ENCODE measurements at places on chromosomes 5 and 9.
A peak's percentile ranks its signal among the peaks of the same experiment; 100 is the strongest.

DNA sequence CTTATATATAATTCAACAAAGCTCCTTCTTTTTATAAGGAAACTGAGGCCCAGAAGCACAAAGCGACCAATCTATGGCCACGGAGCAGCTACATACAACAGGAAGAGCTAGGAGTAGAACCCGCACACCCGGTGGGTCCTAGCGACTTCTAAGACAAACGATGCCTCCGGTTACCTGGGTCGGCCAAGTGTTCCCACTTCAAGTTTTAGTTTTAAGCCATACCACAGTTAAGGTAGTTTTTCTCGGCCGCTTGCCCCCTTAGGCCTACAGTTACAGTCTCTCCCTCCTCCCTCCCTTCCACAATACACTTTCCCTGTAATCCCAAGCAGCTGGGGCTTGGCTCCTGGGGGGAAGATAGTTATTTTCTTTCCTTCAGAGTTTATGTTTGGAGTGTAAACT lies 533 bp downstream of the SREK1IP1 start:
- DNase-seq = peak; percentile 3

DNA sequence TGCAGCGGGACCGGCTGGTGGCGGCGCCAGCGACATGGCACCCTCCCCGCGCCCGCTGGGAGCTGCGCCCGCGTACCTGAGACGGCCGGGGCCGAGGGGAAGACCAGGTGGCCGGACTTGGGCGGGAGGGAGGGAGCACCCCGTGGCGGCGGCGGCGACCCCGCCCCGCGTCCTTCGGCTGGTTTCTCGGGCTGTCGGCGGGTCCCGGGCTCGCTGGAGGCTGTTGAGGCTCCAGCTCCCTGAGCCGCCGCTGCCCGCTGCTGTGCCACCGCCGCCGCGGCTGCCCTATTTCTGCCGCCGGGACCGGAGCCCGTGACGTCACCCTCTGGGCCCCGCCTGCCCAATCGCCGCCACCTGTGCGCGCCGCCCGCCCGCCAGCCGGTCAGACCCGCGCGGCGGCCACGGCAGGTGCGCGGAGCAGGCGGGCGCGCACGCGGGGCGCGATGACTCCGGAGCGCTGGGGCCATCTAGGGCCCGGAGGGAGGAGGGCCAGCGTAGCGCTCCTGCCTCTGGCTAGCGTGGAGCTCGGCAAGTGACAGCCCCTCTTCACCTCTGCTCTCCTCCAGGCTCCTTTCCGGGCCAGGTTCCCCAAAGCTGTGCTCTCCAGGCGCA lies at the start of gene FSTL4:
TSS of gene FSTL4 (minus strand) at position 293 of the 612 bp plus-strand sequence.
- peak; percentile 7 for DNase-seq

DNA sequence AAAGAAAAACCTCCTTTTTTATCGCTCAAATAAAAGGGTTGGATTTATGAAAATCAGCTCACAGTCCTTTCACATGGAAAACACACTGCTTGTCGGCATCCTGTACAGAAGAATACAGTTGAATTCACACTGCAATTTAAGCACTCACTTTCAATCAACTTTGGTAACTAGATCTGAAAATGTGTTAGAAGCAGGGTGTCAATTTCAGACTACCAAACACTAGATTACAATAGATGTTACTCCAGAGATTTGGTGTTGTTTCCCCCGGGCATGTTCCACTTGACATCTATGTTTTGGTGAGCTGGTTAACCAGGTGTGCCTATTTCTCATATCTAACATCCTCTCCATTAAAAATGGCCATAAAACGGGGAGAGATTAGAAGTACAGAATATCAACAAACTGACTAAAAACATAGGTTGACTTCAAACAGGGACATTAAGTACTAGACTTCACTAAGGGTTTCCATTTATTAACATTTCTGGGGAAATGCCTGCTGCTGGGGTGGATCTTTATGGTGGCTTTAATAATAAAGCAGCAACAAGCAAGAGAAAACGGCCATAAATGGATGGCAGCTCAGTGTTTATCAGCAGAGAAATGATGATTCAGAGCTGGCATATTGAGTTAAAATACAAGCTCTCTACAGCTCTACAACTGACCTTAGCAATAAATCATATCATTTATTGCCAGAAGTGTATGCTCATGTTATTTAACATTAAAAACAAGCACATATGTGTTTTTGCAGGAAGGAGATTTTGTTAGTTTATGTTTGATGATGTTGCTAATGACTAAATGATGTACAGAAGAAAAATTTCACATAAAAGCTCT lies 158.8 kb downstream of the SLF1 start:
- no peak for DNase-seq

DNA sequence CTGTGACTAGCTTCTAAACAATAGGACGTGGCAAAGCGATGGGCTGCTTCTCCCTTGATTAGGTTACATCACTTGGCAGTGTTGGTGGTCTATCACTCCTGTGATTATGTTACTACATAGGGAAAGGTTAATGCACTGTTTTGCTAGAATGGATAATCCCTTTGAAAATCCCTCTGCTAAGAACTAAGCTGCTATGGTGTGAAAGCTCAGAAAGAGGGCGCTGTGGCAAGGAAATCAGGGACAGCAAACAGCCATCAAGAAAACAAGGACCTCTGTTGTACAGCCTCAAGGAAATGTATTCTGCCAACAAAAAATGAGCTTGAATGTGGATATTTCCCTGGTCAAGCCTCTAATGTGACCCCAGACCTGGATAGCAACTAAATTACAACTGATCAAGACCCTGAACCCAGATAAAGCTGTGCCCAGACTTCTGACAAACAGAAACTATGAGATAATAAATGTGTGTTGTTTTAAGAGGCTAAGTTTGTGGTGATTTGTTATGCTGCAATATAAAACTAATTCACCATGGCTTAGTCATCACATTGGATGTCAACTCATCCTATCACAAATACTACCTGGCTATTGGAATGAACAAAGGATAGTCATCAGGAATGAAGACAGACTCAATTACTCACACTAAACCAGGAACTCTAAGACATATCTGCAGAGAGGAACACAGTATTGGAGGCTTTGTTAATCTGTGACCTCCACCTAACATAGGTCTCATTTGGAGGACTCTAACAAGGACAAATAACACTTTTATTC lies 1215.9 kb downstream of the EFNA5 start:
- DNase-seq = no peak

- no peak for DNase-seq
These were observed 119.1 kb downstream of the C9orf50 start for GRCh38 chr9:129501771-129502319.

DNA sequence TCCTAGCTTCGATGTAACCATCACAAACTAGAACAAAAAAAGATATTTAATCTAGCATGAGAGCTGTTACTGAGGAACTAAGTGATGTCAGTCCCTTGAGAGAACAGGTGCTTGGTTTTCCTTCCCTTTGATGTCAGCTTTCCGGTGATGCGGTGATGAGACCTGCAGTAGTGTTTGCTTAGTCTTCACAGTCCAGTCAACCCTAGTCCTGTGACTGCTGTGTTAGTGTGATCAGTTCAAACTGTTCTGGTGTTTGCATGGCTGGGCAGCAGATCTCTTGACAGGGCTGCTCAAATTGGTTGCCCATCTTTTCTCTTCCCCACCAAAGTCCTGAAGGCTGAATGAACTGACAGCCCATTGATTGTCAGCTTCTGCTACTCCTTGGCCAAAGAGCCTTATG lies 608.6 kb upstream of the DAB2 start:
- no peak for DNase-seq

- no peak for DNase-seq
These were observed 145.7 kb upstream of the SNX2 start for GRCh38 chr5:122629121-122629677.

GRCh38 chr9:2087500-2088313 lies 72.6 kb downstream of the SMARCA2 start:
- DNase-seq = peak; percentile 30

- no peak for DNase-seq
These were observed 2.2 kb downstream of the C5orf46 start for GRCh38 chr5:147904110-147904509.

DNA sequence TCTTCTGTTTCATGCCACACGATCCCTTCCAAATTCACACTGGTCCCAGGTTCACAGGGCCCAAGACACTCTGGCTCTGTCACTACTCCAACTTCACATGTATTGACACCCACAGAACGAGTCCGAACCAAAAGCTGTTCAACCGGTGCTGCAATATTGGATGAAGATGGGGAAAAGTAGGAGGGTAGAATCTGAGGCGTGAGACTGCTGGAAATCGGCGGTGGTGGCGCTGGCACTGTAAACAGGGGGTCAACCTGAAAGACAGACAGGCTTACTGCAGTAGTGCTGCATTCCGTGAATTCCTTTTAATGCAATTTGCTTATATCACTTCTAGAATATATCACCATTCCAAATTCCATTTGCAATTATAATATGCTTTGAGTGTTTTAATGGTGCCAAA lies 45.4 kb downstream of the ZNF608 start:
- DNase-seq = no peak

DNA sequence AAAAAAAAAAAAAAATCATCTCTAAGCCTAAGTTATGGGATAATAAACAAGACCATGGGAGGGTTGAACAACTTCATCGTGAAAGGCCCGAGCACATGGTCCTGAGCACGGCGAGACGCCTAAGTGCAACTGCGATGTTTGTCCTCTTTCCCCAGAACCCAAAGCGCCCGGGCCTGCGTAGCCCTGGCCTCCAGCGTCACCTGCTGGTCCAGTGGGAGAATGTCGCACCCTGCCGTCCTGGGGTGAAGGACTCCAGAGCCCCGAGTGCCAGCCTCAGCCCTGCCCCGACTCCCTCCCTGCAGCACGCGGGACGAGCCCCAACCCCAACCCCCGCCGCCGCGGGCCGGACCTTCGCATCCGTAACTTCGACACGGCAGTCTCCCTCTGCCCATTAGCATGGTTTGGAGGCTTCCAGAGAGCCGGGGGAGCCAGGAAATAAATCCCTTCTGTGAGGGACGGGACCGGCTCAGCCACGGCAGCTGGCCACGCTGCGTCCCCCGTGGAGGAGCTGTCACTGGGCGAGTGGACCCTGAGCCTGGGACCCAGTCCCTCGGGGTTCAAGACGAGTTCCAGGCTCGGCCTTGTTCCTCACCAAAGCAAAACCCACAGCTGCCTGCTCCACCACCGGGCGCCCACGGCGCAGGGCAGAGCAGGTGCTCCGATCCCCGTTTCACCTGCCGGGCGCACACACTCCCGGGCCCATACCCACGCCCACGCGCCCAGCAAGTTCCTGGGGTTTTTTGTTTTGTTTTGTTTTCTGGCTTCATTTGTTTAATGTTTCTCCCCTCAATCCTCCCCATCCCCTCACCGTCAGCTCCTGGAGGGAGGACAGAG lies 132.5 kb upstream of the HAND1 start:
- DNase-seq = peak; percentile 33

DNA sequence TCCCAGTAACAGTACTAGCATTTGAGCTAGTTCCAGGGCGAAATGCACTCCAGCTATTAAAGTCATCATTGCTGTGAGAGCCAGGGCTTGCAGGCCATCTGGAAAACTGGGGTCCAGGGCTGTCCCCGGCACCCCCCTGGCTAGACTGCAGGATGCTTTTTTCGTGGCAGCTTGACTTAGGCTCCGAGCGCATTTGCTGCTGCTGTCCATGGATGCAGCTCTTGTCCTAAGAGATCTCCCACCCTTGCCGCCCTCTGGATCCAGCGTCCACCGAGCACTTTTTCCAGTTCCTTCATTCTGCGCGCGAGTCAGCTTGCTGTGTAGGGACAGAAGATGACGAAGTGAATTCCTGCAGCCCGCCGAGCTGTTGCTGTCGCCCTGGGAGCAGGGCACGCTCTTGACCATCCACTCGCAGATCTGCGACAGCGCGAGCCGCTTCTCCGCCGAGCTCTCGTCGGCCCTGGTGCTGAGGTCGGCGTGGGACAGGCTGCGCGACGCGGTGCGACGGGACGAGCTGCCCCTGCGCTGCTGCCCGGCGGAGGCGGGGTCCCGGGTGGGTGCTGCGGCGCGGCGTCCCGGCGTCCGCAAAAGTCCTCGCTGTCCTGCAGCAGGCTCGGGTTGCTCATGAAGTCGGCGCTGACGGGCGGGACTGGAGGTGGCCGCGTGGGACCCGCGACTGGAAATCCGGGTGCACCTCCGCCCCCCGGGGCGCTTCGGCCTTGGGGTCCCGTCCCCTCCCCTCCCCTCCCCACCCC lies 30.7 kb downstream of the OR2V1 start:
- no peak for DNase-seq

- no peak for DNase-seq
These were observed 118.6 kb upstream of the COL5A1 start for GRCh38 chr9:134522976-134523375.

DNA sequence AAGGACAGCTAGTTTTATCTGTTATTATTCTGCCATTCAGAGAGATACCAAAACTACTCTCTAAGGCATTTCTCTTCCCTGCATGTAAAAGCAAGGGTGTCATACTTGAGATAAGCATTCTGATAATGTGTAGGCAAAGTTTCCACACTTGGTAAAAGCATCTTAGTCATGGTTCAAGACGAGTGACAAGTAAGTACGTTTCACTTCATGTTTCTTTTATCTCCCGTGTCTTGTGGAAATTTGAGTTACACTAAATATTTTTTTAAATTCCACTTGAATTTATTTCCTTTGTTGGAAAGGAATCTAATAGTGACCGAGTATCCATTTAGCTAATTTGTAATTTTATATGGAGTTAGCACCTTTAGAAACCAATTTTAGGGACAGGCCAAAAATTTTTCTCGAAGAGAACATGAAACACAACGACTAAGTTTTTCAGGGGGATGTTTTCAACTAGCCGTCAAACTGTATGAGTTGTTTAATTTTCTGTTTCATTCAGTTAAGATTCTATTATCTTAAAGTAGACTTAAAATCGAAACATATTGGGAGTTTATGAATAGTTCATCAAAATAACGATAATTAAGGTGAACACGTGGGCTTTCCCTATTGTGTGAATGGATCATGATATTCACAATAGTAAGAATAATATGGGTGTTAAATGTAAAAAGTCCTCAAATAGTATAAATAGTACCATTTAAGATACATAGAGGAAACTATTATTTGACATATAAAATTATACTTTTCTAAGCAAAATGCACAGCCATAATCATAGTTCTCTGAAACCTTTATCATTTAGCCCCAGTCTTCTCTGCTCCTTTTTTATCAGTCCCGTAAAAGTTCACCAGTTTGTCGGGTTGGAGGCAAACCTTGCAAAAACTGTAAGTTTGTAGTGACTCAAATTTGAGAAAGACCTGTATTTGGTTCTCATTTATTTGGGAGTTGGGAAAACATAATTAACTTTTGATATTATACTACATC lies 1.6 kb downstream of the RFESD start:
- DNase-seq = no peak

DNA sequence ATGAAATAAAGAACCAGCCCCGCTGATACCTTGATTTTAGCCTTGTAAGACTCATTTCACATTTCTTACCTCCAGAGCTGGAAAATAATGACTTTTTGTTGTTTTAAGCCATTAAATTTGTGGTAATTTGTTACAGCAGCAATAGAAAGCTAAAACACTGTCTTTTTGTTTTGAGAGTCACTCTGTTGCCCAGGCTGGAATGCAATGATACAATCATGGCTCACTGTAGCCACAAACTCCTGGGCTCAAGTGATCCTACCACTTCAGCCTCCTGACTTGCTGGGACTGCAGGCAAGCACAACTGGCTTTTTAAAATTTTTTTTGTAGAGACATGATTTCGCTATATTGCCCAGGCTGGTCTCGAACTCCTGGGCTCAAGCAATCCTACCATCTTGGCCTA lies 34.7 kb upstream of the MYO10 start:
- no peak for DNase-seq

Data from activated CD4-positive, alpha-beta T cell treated with anti-CD3 and anti-CD28 coated beads, Interleukin-2, amount 50 U/mL, for 24 hours (primary cell).